ENCODE measurements at places on chromosomes 2 and 18.

DNA sequence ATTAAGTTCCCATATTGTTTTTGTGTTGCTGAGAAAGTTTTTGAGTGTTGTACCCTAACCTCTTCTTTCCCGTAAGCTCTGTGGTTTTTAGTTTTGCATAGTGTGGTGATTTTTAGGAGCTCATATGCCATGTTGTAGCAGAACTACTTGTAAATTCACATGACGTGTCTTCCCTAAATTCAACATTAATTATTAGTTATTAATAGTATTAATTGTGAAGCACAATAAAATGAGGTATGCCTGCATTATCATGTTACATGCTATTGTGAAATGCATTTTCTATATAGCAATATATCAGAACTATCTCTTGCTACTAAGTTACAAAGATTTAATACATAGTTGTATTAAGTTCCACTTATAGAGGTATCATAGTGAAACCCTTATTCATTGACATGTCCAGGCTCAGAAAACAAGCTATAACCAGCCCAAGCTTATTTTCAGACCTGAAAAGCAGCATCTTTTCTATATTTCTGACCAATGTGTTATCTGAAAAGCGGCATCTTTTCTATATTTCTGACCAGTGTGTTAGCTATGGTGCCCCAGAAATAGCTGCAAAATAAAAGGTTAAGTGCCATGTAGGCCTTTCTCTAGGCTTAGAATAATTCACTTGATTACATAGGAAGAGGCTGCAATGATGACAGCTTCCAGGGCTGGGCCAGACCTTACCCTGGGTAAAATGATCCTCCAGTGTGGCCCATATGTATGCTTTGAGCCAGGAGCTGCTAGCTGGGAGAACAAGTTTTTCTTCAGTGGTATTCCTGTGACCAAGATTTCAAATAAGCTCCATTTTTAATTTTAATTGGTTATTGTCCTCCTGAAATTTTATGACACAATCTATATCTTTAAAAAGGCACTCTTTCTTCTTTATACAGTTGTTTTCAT, 21.6 kb downstream of the EPAS1 start:
- DNase-seq = no peak

DNA sequence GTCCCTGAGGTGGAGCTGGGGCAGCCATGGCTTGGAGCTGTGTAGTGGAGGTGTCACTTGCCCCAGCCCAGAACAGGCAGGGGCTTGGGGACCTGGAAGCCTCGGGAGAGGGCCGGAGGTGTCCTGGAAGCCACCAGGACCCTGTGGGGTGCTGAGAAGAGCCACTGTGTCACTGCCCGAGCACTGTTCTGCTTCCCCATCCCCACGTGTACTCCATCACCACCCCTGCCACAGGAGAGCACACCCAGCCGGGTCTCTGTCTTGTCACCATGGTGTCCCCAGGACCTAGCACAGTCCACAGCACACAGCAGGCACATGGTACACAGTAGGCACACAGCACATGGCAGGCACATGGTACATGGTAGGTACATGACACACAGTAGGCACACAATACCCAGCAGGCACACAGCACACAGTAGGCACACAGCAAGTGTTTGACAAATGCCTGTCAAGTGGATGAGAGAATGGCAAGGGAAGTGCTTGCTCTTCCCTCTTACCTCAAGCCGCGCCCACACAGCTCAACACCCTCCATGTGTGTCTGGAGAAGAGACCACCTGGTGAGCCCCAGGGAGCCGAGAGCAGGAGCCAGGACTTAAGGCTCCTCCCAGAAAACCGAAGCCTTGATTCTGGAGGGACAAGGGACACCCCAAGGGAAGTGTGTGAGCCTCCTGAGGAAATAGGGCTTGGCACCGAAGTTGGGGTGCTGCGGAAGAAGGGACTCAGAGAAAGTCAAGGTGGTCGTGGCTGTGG, 13.3 kb downstream of the MBP start:
- no peak for DNase-seq

DNA sequence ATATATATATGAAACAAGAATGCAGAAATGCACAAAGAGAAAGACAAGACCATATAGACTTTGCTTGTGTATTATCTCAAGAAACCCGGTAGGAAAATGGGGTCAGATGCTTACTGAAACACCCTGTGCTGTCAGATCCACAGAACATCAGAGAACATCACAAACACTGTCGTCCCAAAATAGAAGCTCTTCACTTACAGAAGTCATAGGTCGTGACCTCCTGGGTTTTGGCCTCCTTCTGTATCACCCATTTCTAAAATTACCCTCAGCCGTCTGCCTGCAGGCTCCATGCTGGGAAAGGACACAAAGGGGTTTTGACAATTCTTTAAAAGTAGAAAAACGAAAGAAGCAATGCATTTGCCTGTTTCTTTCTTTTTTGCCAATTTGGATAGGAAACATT, 137.9 kb downstream of the PAX3 start:
- DNase-seq = no peak

DNA sequence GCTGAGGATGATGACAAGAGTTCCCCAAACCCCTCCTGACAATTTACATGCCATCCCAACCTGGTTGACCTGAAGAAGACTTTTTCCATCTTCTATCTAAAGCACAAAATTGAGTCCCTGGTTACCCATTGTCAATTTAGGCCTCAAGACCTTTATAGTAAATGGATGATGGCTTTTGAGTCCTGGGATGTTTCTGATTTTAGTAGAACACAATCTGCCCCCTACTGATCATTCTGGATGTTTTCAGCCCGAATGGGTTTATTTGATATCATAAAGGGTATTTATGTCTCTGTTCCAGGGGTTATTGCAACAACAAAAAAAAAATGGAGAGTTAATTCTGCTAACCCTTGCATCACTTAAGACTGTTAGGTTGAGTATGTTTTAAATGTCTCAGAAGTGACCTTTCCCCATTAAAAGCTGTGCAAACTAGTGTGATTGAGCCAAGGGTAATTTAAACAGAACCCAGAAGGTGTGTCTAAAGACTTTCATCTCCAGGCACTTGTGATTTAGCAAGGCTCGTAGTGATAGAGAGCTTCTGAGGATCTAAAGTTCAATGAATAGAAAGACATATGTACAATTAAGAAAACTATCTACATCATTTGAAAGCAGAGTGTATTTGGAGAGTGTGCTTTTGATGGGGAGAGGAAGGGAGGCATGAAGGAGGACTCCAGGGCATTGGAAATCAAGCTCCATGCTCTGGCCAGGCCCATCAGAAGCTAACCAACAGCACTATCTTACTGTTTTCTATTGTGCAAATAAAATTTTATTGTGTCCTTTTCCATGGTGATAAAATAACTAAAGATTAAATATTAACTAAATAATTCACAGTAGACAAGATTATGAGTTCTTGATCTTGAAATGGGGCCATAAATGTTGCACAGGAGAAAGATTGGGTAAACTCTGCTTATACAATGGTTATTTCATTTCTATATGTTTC, 96.6 kb upstream of the NOSTRIN start:
- DNase-seq = peak; percentile 31

DNA sequence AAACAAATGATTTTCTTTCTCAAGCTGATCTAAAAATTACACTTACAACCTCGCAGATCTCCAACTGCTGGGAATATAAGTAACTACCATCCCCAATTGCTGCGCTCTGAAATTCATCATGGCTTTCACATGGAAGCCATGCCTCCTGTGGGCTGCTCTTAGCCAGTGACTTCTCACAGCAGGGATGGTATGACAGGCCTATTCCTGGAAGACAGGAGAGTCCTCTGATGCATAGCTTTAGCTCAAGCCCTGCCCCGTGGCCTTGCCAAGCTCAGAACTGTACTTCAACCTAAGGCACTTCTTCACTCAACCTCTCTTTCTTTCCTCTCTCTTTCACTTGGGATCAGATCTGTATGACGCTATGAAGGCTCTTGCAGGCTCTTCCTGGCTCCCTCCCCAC, 12.6 kb upstream of the ELAC1 start:
- no peak for DNase-seq

GRCh38 chr2:230644356-230644935, 68.2 kb upstream of the CAB39 start:
- DNase-seq = no peak

DNA sequence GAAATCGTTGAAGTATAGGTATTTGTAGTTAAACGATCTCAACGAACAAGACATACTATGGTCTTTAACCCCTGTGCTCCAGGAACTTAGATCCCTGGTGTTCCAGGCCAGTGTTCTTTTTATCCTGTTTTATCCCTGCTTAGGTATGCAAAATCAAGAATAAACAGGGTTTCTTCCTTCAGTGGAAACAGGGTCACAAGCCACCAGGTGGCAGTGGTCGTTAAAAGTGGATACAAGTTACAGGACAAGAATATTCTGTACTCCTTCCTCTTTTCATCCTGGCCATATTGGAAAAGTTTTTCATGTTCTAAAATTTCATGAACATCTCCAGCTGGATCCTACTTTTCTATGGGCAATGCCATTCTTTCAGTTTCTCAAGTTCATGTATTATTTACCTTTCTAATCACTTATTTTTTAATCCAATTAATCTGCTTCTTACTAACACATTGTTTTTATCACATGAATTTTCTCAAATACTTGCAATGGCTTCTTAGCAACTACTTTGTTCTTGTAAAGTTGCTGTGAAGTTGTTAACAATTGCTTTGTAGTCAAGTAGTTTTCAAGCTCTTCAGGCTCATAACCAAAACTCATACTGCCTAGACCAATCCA, 16.4 kb upstream of the HNMT start:
- DNase-seq = peak; percentile 63

DNA sequence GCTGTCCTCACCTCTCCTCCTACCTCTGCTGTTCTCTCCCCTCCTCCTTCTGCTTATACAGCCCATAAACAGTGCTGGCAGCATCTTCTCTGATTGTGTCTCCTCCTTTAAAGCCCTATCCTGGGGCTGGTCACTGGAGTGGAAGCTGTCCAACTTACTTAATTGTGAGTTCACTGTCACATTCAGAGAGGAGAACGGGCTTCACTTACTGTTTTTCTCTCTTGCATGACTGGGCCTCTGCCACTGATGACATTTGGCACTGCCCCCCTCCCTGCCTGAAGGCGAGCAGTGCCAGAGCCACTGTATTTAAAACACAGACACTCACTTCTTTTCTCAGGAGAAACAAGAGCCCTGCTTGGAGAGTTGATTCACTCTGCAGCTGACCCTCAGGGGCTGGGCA, 12.3 kb downstream of the GAD1 start:
- no peak for DNase-seq

GRCh38 chr2:25281941-25282340, 59.8 kb downstream of the DNMT3A start:
- no peak for DNase-seq

- no peak for DNase-seq
Observed at GRCh38 chr2:238129166-238130010, 9.1 kb upstream of the KLHL30 start.

- DNase-seq = no peak
Observed at GRCh38 chr2:60980071-60980815, 37.3 kb upstream of the PEX13 start.

DNA sequence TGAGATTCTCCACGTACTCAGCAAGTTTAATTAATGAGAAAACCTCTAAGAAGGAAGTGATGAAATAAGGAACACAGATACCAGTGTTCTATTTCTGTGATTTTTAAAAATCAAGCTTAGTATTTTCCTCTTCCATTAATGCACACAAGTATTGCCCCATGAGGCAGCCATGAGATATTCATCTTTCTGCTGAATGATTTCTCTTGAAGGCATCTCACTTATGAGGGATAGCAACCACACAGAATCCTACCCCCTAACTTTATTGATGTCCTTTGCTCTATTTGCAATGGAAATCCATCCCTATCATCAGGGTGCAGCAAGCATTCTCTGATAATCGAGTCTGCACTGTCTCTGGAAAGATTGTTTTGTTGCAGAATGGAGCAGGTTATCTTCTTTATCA, 244.1 kb upstream of the NRP2 start:
- DNase-seq = no peak
